ENCODE measurements at places on chromosomes 2 and 18.

GRCh38 chr2:161952783-161953191 is 121.2 kb downstream of the DPP4 start:
- no peak for DNase-seq

GRCh38 chr18:10365901-10366300 is 88.5 kb upstream of the APCDD1 start:
- no peak for DNase-seq

DNA sequence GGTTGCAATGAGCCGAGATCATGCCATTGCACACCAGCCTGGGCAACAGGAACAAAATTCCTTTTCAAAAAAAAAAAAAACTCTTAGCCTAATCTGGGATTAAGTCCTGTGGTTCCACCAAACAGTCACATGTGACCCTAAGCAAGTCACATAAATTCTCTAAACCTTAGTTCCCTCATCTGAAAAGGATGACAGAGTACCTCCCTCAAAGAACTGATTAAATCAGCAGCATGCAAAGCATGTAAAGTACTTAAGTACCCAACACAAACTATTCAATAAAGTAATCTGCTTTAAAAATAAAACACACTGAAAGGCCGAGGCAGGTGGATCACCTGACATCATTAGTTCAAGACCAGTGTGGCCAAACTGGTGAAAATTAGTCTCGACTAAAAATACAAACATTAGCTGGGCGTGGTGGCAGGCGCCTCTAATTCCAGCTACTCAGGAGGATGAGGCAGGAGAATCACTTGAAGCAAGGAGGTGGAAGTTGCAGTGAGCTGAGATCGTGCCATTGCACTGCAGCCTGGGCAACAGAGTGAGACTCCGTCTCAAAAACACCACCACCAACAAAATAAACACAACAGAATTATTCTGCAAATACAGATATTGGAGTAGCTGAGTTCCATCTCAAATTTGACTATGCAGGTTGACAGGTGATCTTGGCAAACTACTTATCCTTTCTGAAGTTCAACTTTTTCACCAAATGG is 7.0 kb downstream of the USP34 start:
- DNase-seq: no peak

DNA sequence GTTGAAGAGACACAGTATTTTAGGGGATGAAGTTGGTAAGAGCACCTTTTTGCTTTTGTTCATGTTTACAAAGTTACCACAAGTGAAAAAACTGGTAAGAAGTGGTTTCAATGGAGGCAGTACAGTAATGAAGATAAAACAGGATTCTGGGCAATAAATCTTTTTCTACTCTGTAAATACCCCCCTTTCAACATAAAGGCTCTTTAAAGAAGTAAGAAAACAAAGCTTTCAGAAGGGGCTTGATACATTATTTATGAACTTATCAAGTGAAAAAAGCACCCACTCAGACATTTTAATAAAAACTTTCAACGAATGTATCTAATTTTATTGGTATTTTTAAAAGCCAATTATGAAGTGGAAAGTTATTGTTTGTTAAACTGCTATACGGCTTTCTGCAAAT is 522.9 kb downstream of the ZEB2 start:
- no peak for DNase-seq

GRCh38 chr2:236991874-236992273 is 93.8 kb upstream of the COPS8 start:
- DNase-seq: no peak

DNA sequence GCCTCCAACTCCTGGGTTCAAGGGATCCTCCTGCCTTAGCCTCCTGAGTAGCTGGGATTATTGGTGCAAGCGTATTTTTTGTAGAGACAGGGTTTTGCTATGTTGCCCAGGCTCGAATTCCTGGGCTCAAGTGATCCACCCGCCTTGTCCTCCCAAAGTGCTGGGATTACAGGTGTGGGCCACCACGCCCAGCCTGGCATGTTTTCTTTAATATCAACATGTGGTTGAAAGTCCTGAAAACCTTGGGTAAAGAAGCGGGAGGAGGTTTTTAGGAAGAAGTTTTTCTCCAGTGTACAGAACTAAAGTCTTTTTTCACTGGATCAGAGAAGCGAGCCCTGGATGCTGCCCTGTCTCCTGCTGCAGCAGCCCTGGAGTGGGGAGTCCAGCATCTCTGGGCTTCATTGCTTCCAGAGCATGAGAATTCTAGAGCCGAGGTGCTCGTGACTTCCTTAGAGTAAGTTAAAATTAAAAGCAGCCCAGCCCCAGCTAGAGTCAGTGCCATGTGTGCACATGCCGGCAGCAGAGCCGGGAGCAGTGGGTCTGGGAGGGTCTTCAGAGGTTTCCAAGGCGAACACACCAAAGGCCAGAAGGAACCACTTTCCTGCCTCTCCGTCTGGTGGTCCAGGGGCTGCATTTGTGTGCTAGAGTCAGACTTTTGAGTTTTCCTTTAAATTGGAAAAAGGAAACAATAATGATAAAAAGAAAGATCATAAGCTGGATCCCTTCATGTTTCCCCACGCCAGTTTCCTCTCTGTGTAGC is 31.2 kb downstream of the ITGB1BP1 start:
- DNase-seq: no peak

DNA sequence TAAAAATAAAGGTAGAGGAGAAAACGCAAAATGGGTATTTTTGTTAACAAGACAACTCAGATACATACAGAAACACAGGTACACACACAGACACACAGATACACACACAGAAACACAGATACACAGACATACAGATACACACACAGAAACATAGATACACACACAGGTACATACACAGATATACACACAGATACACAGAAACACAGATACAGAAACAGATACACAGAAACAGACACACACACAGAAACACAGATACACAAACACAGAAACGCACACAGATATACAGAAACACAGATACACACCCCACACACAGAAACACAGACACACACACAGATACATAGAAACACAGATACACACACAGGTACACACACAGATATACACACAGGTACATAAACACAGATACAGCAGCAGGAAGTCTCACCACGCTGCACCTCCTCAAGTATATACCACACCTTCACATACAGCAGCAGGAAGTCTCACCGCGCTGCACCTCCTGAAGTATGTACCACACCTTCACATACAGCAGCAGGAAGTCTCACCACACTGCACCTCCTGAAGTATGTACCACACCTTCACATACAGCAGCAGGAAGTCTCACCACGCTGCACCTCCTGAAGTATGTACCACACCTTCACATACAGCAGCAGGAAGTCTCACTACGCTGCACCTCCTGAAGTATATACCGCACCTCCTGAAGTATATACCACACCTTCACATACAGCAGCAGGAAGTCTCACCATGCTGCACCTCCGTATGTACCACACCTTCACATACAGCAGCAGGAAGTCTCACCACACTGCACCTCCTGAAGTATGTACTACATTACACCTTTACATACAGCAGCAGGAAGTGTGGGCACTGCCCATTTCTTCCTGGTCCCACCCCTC is 250.5 kb downstream of the HDAC4 start:
- DNase-seq: no peak

GRCh38 chr2:70854411-70854810 is 18.8 kb upstream of the CD207 start:
- DNase-seq: no peak

- DNase-seq: no peak
Measured at GRCh38 chr2:175877845-175878544, 124.1 kb downstream of the LNPK start.

DNA sequence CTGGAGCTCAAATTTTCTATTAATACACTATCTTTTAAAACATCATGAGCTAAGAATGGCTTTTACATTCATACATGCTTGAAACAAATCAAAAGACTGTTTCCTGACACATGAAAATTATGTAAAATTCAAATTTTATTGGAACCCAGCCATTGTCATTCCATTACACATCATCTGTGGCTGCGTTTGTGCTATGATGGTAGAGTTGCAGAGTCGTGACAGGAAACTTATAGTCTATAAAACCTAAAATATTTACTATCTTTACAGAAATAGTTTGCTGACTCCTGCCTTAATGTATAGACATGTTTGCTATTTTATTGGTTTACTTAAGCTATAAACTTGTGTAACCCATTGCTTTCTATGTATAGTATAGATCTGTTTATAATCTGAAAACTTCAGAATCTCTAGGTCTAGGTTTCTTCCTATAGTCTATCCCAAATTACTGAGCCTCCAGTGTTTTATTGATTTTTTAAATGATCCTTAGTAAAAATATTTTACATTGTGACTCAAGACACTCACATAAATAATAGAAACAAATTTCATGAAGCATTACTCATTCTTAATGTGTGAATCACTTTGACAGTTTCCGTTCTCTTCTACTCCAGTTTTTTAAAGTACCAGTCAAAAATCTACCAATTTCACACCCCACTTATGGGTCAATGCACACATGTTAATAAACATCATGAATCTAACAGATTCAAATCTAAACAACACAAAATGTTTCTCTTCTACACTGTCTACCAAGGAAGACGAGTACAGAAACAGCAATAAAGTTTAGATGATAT is 26.4 kb upstream of the MRPL19 start:
- DNase-seq: no peak

DNA sequence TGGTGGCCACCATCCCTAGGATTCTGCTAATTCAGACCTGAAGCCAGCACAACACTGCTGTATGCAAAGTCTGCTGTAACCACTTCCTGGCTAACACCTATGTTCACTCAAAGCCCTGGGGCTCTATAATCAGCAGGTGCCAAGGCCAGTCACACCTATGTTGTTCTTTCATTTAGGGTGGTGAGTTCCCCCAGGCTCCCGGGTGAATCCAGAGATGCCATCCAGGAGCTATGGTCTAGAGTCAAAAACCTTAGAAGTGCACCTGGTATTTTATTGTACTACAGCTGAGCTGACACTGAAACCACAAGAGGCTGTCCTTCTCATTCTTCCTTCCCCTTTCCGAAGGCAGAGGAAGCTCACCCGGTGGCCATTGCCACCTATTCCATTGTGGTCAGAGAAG is 46.2 kb upstream of the CCDC141 start:
- DNase-seq: peak; percentile 42
